Suppressor macrophage (primary cell): ENCODE measurements at places on chromosomes 5 and 9.

- peak; percentile 42 for DNase-seq
Measured at GRCh38 chr5:154446195-154447088, 645 bp downstream of the SAP30L start.

GRCh38 chr5:157670662-157671591, at the start of gene C5orf52:
C5orf52 (plus strand) TSS chr5:157671533; CDS start chr5:157671615, 82 bp downstream.
- peak; percentile 36 for DNase-seq

DNA sequence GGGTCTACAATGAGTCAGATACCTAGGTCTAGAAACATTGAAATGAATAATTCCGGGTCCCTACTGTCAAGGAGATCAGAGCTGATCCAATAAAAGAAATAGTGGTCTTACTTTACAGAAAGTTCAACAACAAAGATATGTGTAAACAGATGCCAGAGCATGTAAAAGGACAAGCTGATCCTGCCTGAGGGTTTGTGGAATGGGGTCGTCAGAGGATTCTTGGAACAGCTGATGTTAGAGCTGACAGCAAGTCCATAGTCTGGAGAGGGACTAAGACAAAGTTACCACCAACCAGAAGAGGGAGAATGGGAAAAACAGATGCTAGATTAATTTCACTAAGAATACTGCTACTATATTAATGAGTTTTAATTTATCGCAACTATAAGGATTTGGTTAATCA, 71.5 kb downstream of the FREM1 start:
- no peak for DNase-seq

DNA sequence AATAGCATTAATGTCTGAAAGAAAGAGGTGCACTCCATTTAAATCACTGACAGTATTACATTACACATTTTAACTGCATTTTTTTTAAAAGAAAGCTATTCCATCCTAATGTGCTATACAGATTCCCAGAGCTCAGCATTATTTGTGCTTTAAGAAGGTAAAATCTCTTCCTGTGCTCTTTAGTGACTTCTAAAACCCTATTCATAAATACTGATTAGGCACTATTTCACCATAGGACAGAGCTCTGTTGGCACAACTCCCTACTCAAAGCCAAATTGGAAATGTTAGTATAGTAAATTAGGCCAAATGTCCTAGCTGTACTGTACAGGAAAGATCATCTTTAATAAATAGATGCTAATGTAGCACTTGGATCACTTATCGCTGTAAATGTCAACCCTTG, 262.5 kb downstream of the TUSC1 start:
- DNase-seq = no peak

GRCh38 chr9:35073279-35073612, 821 bp upstream of the VCP start:
- no peak for DNase-seq

DNA sequence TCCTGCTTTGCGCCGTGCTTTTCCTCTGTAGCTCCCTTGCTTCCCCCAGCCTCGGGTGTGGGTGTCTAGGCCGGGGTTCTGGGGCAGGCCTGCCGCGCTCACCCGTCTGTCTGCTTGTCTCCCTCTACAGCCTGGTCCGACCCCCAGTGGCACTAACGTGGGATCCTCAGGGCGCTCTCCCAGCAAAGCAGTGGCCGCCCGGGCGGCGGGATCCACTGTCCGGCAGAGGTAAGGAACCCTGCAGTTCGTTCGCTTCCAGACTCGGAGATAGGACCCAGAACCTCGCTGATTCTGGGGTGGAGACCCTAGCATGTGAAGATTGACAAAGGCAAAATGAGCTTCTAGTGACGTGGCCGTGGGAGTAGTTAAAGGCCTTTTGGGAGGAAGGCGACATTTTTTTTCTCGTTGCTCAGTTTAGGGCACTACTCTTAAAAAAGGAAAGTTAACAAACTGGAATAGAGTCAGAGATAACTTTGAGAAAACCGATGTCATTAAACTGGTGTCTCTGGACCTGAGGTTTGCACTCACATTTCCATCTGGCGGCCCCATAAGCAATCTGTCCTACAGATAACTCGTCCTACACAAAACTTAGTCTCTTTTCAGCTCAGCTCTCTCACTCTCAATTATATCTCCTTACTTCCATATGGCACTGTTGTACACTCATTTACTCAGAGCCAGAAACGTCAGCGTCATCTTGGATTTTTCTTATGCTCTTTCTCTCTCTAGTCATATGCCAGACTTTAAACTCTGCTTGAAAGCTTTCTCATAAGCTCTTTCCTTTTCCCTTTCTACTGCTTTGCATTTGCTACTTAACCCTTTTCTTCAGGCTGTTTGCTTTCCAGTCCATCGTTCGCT, 561 bp downstream of the SEC61B start:
- DNase-seq = peak; percentile 50

DNA sequence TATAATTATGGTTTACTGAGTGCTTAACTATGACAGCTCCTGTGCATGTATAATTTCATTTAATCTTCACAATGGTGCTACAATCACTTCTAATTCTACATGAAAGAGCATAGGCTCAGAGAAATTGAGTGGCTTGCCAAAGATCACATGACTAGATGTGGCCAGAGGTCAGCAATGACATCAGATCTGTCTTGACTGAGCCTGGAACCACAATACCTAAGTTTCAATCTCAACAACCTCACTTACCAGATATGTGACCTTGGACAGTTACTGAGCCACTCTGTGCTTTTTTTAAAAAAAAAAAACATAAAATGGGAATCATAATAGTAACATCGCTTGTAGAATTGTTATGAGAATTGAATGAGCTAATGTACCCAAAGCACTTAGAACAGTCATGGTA, 130.7 kb downstream of the TRIM32 start:
- no peak for DNase-seq

DNA sequence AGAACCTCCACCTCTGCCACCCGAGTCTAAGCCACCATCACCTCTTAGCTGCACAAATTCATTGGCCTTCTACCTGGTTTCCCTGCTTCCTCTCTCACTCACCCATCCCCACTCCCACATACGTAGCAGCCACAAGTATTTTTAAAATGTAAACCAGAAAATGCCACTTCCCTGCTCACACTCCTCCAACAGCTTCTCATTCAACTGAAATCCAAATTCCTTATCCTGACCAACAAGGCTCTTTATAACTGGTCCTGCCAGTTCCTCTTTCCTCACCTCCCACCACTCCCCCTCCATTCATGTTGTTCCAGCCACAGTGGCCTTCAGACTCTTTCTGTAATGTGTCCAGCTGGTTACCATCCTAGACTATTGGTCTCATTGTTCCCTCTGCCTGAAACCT, 25.0 kb upstream of the PALM2AKAP2 start:
- no peak for DNase-seq

DNA sequence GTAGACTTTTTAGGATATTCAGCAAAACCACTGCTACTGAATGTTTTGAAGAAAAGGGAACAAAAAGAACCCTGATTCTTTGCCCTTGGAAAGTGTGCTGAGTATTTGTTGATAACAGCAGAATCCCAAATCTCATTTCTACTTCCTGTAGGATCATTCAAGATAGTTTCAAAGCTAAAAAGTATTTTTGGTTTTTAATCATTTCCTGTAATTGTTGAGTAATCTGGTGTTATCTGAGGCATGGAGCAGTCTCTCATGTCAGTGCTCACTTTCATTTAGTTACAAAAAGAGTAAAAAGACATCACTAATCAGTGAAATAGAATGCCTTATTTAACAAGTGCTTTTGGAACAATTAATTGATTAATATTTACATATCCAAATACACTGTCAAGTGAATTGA, 56.1 kb downstream of the ITGA2 start:
- DNase-seq = no peak

DNA sequence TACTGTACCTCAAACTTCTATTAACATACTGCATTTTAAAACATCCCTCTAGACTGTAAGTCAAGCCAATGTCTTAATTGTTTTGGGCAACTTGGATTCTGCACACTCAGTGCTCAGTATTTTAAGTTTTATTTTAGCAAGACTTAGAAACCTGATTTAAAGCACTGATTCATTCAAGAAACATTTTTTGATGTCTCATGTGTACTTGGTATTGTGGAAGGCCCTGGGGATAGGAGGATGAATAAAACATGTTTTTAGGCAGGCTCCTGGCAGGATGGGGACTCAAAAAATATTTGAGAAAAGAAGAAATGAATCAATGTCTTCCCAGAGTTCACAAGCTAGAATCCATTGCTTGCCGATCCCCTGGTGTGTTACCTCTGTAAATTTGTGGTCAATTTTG, 334.0 kb upstream of the PUM3 start:
- DNase-seq = no peak

- DNase-seq = no peak
Measured at GRCh38 chr9:37369671-37370070, 52.8 kb upstream of the GRHPR start.

GRCh38 chr5:17436350-17436749, 61.7 kb upstream of the TAF11L2 start:
- peak; percentile 76 for DNase-seq

GRCh38 chr9:135471791-135472640, 7.6 kb upstream of the PPP1R26 start:
- DNase-seq = no peak

GRCh38 chr5:25119650-25120049, 474.9 kb upstream of the CDH10 start:
- peak; percentile 36 for DNase-seq

- DNase-seq = no peak
Measured at GRCh38 chr5:96733771-96734500, 71.8 kb downstream of the CAST start.

GRCh38 chr5:60540856-60541805, 158.8 kb downstream of the DEPDC1B start:
- DNase-seq = peak; percentile 80

GRCh38 chr5:23139338-23140171, 286.4 kb upstream of the CDH12 start:
- DNase-seq = peak; percentile 6

- no peak for DNase-seq
Measured at GRCh38 chr5:82375488-82376244, 97.5 kb upstream of the RPS23 start.

GRCh38 chr9:73807952-73808351, 656.3 kb downstream of the ANXA1 start:
- DNase-seq = no peak

DNA sequence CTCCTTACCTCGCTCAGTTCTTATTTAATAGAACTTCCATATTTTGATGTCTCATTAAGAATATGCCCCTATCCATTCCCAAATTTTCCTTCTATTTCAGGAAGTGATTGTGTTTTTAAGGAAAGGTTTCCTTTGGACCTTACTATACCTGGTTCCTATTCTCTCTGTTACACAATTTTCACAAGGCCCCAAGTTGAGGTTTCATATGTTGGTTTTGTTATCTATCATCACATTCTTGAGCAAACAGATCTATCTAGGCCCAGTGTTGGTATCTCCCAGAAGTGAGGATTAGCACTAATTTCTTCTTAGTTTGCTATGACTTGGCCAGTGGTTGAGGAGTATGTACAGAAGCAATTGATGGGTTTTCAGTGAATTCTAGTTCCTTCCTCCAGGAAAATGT, 41.5 kb downstream of the ALG2 start:
- DNase-seq = no peak

DNA sequence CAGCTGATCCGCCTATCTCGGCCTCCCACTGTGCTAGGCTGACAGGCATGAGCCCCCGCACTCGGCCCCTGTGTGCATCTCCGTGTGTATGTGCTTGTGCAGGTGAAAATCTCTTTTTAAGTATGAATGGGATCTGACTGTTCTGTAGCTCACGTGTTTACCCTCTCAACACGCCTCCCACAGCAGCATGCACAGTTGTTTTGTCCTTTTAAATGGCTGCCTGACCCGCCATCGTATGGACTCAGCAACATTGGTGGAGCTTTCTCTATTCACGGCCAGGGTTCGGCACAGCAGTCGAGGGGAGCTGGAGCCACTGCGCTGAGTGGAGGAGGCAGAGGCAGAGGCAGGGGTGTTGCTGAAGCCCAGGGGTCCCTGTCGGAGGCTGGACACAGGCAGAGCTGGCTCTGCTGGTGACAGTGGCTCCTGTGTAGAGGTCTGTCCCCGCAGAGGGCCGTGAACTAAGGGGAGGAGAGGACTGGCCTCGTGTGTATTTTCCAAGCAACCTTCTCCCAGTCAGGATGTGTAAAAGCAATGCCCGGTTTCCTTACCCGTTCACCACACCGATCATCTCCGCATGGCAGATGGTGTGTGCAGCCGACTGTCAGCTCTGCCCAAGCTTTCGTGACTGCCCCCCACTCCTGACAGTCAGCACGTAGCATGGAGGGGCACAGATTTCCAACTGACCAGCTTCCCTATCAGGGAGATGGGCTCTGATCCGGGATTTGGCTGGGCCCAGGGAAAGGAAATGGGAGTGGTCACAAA, 37.3 kb downstream of the MRPL36 start:
- no peak for DNase-seq

DNA sequence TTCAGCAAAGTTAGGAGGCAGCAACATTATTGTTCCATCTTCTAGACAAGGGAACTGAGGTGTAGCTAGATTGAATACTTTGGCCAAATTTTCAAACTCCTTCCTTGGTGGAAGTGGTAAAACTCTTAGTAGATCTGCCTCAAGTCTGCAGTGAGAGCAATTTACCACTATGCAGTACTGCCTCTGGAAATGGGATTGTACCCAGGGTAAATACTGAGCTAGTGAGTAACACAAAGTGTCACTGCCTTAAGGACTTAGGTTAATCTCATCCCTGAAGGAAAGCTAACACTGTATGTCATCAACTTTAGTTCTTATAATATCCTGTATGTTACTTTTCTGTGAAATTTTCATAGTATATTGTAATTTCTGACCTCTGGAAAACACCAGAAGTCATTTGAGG, 13.9 kb downstream of the CDH10 start:
- DNase-seq = no peak

DNA sequence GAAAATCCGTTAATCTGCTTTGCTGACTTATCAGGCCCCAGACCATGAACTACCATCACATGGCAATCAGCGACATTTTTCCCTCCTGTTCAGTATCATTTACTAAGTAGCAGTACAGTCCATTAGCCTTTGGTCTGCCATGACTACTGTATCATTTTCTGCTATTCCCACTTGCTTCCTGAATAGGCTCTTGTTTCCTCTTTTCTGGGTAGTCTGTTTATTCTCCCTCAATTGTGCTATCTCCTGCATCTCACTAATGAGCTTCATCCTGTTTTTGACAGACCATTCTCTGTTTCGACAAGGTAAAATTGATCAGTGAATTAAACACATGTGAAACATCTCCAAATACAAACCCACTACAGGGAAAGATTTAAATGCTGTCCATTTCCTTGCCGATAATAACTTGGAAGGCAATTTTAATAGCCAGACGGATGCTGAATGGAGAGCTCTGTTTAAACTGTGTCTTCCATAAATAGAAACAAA, 263.5 kb upstream of the ANKRD55 start:
- DNase-seq = no peak
